ENCODE measurements at places on chromosomes 12 and 14.

DNA sequence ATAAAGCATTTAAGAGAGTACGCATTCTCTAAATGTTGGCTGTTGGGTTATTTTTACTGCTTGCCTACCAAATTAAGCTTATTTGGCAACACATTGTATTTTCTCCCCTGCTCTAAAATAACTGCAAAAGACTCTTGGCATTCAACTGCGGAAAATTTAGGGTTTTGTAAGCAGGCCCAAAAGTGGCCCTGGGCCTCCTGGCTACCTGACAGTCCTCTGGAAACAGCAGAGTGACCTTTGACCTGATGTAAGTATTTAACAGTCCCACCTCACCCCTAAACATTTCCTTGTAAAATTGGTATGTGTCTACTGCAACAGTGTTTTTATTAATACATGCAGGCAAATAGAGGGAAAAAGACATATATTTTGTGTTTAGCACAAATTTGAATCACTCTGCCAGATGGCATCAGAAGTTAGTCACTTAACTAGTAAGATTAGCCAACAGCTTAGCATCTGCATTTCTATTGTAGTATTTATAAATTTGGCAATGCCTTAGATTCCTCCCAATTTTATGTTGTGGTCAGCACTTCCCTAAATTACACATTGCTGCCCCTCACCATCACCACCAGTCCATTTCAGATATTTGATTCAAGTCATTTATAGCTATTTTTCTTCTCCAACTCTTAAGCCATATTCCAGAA, 11.2 kb downstream of the LLPH start:
- no peak for DNase-seq

DNA sequence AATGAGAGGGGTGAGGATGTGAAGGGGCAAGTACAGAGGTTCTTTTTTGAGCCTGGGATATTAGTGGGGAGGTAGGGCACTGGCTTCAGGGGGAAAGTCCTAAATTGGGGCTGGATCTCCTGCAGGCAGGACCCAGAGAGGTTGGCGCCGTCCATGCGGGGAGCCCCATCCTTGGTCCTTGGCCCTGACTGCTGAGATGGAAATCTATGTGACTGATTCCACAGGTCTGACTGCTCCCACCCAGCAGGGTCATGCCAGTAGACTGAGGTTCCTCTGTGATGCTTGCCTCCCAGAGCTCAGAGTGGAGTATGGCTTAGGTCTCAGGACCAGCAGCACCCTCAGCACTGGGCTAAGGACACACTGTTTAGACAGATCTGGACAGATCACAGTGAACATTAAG, 988.6 kb upstream of the TMEM132C start:
- DNase-seq: no peak

DNA sequence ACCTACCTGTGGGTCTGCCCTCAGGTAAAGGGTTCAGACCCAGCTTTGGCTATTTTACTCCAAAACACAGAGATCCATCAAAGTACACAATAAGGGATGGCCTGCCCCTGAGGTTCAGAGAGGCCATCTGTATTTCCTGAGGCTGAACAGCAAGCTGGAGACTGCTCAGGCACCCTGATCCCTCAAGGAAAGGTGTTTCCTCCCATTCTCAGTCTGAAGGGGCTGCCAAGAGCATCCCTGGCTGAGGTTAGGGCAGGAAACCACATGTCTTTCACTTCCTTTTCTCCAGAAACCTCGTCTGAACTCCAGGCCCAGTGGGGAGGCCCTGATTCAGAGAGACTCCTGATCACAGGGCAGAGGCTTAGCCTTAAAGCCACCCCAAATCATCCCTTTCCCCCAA, 1.5 kb downstream of the RILPL1 start:
- DNase-seq: no peak

GRCh38 chr12:4120316-4120917, 153.1 kb upstream of the CCND2 start:
- DNase-seq: no peak

DNA sequence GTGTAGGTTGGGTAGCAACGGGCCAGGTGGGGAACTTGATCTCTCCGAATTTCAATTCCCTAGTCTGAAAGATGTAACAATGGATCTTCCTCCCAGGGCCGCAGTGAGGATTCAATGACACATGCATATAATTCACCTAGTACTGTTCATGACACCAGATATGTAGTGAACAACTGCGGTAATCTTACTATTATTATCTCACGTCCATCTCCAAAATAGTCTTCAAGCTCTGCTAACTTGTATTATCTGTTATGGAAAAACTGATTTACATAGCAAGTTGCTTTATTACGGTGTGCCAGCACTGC, 26.4 kb downstream of the MOK start:
- DNase-seq: no peak

GRCh38 chr14:91509878-91510170, 286 bp downstream of the PPP4R3A start:
- no peak for DNase-seq

GRCh38 chr14:38184132-38184531, 23.6 kb upstream of the SSTR1 start:
- DNase-seq: no peak

DNA sequence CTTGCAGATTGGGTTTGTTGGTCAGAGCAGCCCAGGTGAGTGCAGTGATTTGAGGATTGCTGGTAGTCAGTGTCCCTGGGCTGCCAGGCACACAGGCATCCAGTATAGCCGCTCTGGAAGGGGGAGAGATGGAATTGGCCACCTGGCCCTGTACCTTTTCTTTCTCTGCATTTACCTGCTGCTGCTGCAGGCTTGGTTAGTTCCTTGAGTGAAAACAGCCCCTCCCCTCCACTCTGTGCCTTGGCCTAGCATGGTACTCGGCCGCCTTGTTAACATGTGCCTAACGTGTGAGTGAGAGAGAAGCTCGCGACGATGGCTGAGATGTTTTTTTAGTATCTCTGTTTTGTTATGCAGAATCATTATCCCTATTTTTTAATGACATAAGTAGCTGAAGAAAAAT, 49.3 kb upstream of the AMN start:
- no peak for DNase-seq

DNA sequence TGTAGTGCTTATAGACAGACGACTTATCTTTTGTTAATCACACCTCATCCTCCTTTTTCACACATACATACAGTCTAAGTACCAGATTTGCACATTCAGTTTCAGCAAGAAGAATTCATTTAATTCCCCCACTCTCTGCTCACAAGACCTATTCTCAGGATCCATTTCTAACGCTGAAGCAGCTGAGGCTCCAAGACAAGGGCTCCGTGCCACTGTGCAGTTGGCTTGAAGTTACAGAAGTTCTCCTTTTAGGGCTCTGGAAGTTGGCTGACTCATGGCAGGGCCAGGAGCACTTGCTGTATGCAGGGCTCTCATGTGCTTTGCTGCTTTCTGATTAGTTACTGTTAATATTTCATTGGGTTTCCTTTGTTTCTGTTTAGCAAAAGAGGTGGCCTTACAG, 1566.9 kb upstream of the TMEM132C start:
- no peak for DNase-seq

DNA sequence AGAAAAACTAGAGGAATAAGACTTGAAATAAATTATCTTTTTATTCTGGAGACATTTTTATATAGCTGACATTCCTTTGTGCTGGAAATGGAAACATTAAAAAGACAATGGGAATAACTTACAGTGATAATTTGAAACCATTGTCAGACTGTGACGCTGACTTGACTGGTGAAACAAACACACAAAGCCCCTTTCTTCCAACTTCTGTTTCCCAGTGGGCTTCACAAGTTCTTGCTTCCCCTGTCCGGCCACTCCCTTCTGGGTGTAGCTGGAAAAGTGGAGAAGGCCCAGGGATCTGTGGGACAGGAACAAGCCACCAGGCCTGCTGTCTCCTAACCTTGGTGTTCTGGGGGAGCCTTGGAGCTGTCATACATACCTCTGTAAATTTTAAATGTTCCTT, 58.8 kb downstream of the PELI2 start:
- no peak for DNase-seq

DNA sequence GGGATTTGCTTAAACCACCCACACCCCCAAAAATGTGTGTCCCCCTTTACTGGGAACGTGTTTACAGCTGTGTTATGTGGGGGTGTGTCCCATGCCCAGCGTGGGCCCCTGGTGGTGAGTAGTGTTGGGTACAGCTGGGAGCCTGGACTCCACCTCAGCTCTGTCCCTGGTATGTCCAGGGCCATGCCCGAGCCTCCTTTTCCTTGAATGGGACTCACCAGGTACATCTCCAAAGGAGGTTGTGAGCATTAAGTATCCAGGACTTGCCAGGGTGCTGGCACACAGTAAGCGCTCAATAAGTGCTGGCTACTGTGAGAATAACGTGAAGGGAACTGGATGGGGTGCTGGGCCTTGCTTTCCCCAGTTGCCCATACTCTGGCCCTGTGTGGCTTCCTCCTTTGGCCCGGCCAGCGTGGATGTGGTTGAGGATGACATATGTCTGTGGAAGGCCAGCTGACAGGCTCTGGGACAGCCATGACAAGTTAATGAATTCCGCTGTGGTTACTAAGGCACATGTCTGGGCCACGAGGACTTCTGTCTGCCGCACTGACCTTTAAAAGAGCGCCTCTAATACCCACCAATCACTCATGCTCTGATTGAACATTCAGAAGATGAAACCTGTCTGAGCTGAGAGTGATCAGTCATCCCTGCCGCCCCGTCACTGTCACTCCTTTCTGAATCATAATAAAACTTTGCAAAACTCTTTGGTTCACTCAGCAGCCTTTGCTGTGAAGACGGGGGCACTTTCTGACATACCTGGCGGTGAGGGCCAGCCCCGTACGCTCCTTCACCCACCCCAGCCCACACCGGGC, 74.7 kb downstream of the DIO3 start:
- no peak for DNase-seq

Data from activated T-helper 1 cell treated with anti-CD3 and anti-CD28 coated beads, Interleukin-2, amount 50 U/mL, for 16 hours (primary cell).